ENCODE measurements at places on chromosomes 11 and 22. TPM values are rescaled to one million over a fixed set of nuclear protein-coding genes. Genes with fewer than 3 reads are reported as not detected.

- no peak for ATAC-seq
Measured at GRCh38 chr11:89441606-89442005, 49.6 kb downstream of the NOX4 start.

DNA sequence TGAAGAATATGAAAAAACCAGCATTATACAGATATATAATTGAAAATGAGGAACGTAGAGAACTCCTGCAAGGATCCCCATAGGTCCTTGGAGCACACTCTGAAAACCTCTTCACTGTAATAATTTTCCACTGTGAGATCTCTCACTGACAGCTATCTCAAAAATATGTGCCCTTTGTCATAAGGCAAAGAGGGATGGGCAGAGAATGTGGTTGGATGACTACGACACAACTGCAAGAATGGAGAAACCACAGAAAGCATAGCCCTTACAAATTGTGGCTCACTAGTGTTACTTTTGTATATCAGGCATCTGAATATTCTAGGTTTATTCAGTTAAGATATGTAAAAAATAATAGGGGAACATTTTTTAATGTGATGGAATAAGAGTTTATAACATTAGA, 7.9 kb upstream of the CTSC start:
- no peak for ATAC-seq

DNA sequence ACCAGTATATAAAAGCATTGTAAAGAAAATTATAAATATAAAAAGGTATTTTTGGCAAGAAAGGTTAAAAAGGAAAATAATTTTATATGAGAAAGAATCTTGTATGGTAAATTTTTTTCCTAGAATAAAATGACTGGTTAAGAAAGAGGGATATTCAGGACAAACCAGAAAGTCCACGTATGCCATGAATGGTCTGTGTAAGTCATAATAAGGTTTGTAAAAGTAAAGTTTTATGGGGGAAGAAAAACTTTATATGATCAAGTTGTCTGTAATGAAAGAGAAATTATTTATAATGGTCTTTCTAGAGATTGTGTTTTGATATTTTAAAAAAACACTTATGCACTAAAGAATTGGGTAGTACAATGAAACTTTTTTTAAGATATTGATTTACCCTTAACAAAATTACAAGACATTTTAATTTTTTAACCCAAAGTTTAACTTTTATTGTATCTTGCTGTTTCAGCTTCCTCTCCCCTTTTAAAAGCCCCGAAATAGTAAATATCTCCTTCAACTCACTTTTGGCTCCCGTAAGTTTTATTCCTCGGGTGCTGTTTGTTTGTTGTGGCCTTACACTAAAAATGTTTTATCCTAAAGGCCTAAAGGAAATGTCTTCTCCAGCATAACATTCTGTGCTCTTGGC, 47.7 kb downstream of the AMOTL1 start:
- ATAC-seq = no peak

MPEG1 gene
- 15.3 TPM for total RNA-seq

GRCh38 chr11:102626676-102627075, 1.5 kb upstream of the MMP20 start:
- ATAC-seq = no peak

MAFF gene
- 21.2 TPM for total RNA-seq

GRCh38 chr11:112012874-112013273, 12.3 kb upstream of the DLAT start:
- ATAC-seq = no peak

DNA sequence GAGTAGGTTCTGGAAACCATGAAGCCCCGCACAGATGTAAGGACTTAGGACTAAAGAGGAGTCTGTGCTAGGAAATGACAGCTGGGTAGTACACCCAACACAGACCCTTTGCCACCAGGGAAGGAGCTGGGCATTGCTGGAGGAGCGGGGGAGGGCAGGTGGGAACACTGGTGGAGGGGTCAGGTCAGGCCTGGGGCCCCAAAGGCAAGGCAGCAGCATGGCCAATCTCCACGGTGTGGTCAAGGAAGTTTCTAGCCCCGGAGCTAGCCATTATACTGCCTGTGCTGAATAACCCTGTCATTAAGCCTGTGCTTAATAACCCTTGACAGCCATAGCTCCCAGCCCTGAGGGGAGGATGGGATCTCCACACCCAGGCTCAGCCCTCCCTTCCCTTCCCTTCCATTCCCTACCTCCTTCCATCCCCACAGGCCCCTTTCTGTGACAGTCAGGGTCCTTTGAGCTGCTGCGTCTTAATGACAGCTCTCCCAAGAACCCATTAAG, 2.1 kb downstream of the TMPRSS4 start:
- no peak for ATAC-seq

OR5A1 gene
- total RNA-seq = not detected

OR4C15 gene
- not detected for total RNA-seq

DNA sequence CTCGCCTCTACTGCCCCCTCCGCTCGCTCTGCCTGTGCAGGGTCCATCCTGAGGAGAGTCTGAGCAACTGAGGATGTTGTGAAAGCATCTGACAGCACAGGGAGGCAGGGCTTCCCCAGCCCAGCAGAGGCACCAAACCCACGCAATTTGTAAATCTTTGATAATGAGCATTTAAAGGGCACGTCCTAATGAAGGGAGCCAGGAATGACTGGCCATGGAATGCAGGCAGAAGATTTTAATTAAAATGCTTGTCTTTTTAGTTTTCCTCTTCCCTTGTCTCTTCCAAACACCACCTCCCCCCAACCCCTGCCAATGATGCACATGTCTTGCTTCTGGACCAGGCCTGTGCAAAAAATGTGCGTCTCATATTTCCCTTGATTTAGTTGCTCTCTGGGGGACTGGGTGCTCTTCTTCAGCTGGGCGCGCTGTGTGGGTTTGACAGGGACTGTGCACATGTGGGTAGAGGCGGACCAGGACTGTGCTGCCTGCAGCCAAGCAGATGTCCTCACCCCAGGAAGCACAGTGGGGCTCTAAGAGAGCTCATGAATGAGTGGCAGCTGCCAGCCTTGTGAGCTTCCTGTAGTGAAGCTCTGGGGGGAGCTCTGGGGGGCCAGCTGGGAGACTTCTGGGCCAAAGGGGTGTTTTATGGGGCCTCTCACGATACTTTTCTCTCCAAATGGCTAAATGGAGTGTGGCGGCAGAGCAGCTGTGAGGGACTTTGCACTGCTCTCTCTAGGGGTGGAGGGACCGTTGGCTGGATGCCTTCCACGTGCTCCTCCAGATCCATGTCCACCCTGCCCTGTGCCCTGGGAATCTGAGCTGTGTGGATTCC, 273.5 kb downstream of the ST3GAL4 start:
- ATAC-seq = peak; percentile 43

ELMOD1 gene
- not detected for total RNA-seq

TRIM68 gene
- 12.5 TPM for total RNA-seq

- peak; percentile 95 for ATAC-seq
Measured at GRCh38 chr11:126317756-126318573, 14.1 kb downstream of the DCPS start.

DNA sequence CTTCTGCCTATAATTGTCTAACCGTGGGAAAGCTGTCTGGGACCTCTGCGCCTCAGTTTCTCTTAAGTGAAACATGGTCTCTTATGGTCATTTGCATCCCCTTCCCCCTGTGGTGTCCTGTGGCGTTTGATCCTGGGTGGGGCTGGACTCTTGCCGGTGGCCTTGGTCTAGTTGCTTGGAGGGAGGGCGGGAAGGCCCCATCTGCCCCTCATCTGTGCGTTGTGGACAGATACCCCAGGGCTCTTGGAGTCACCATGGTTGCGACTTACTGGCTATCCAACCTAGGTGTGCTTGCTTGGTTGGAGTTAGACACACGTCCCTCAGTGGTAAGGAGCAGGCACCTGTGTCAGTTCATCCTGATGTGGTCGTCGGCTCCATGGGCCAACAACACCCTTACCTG, 15.2 kb downstream of the SHANK3 start:
- ATAC-seq = no peak

- ATAC-seq = no peak
Measured at GRCh38 chr11:31874631-31875191, 63.6 kb upstream of the PAX6 start.

UQCR10 gene
- 66.6 TPM for total RNA-seq

IL18 gene
- total RNA-seq = 16.9 TPM

CRKL gene
- 55.8 TPM for total RNA-seq

GRCh38 chr22:28608546-28608945, 71.1 kb downstream of the TTC28 start:
- ATAC-seq = no peak
